ENCODE measurements at places on chromosomes 4 and X.

DNA sequence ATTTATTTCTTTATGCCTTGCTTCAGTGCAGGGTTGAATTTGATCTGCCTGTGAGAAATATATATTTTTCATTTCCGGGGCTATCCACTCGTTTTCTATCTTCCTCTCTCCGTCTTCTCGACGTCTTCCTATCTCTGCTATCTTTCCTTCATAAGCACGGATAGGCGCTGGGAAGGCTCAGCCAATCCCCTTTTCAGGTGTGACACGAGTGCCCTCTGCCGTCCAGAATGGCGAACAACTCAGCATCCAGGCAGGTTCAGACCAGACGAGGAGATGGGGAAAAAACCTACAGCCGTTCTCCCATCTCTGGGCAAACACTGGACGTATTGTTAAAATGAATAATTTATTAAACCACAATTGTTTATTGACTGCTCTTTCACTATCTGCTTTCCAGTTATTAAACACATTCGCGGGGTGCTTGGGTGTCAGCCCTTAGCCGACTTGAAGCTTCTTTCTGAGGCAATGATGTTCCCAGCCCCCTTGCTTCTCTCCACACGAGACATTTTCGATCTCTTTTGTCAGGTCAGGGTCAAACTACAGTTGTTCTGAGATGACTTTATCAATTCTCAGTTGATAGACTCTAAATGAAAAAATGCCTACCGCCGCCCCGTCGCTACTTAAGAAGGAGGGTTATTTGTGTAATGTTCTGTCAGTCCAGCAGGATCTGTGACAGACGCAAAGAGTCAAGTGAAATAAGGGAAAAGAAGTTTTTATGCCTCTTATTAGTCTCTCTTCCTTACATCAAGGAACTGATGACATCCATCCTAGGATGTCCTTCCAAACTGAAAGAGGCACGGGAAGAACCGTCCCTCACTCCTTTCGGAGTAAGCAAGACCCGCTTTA, 96.3 kb upstream of the NOCT start:
- DNase-seq, result peak; percentile 81

- DNase-seq, result no peak
These were observed 100.0 kb downstream of the HMX1 start for GRCh38 chr4:8771666-8772065.

DNA sequence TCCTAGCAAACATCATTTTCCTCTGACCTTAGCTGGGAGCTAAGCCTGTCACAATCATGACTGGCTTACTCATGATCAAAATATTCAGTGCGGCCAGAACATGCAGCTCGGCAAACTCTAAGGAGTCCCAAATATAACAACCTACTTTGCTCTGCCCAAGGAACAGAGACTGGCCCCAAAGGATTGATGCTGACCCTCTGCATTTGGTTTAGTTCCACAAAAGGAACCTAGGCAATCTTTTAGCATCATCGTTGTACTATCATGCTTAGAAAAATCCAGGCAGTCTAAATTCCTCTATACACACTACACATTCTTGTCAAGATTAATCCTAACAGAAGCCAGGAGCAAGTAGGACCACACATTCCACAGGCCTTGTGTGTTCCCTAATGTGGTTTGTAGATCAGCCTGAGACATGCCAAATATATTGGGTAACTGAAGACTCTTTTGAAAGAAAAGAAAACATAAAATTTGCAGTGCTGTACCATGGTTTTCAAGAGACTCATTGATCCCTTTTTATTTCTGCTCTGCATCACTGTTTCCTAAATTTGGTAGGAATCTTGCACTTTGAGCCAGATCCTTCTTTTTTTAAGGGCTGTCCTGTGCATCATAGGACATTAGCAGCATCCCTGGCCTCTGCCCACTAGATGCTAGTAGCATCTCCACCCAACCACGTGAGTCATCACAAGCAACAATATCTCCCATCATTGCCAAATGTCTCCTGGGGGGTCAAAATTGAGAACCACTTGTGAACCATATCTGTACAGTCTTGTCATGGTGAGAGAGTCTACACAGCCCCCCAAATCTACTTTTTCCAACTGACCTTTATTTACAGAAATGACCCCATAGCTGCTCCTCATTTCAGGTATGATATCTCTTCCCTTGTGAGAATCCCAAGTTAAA, 17.6 kb upstream of the CC2D2A start:
- peak; percentile 99 for DNase-seq

DNA sequence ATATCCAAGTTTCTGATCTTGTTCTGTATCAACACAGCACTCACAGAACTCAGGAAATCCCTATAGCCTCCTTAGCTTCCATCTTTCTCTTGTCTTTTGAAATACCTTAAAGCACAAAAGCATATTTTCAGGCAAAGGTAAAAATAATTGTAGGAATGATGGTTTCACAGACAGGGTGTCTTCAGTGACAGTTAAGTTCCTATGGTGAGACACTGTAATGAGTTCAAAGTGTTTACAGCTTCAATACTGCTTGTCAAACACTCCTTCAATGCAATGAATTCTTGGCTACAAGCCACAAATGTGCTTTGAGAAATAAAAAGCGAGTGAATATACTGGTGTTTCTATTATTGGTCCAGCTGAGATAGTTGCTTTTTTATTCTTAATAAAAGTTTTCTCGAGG, 466.0 kb downstream of the DMD start:
- DNase-seq, result no peak

DNA sequence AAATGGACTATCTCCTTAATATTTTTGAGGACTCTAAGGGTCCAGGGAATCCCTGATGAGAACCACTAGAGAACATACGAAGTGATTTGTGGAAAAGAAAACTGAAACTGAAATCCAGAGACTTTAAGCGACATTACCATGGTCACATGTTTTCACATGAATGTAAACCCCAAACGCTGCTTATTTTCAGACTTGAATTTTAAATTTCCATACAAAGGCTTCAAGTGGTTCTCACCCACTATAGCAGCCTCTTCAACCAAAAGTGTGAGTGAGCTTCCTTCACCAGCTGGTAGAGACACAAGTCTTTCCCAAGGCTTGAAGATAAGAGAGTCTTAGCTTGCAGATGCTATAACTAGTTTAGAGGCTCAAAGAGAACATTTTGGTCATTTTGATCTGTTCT, 232.7 kb downstream of the MGST2 start:
- DNase-seq, result no peak

DNA sequence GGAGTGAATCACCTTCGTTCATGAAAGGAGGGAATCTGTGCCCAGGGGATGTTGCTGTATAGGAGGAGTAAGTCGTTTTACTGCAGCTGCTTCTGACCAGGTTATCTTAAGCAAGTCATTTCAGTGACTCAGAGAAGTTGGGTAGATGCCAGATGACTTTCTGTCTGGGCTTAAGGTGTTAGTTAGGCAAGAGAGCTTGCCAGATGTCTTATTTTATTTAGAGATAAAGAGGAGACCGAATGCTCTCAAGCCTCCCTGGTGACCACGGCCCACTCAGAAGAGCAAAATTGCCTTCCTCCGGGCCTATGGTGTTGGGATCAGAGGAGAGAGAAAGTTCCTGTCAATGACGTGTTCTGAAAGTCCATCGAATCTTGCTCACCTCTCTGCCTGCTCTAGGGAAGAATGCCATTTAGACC, 16.3 kb upstream of the ZNF827 start:
- DNase-seq, result peak; percentile 89

DNA sequence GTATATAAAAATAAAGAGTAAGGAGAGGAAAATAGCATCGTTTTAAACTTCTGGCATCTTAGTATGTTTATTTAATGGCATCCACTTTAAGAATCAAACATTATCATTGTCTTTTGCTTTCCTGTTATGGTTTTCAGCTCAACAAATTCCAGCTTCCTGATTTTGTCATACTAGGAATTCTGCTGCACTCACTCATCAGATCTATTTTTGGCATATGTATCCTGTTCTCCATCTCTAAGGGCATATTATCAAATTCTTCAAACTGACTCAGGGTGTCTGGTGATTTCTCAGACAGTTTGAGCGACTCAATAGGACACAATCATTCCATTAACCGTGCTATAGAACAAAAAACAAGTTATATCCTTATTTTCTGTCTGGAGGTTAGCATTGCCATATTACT, 248.5 kb upstream of the DIAPH2 start:
- peak; percentile 84 for DNase-seq

DNA sequence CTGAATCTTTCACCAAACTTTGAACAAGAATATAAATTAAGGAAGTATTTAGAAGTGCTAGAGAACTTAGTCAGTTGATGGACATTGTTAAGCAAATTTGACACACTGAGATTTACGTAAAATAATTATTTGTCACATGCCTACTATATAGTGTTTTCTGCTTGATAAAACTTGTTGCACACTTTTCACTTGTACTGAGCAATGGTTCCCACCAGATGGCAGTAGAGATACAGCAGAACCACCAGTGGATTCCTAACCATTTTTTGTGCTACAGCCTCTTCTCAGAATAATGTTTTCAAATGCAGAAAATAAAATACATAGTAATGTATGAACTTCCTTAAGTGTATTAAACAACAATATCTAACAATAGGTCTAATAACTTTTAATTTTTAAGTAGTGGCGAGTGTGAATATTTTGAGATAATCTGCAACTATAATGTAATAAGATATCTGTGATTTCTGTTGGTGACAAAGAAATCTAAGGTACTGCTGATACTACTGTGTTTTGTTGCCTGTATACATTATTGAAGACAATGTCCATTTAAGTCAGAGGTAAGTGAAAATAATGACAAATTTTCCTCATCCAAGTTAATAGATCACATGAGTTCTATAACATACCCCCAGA, 81.2 kb downstream of the APOOL start:
- DNase-seq, result peak; percentile 12

GRCh38 chr4:64158648-64159326, 250.5 kb downstream of the TECRL start:
- peak; percentile 46 for DNase-seq

DNA sequence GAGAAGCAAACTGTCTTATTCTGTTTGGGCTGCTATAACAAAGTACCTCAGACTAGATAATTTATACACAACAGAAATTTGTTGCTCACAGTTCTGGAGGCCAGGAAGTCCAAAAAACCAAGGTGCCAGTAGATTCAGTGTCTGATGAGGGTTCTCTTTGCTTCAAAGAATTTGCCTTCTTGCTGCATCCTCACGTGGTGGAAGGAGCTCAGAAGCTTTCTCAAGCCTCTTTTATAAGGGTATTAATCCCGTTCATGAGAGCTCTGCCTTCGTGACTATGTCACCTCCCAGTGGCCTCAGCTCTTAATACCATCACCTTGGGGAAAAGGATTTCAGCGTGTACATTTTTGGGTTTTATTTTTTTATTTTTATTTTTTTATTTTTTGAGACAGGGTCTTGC, 20.1 kb downstream of the CA5B start:
- DNase-seq, result no peak

- no peak for DNase-seq
These were observed 876 bp downstream of the KLHL2 start for GRCh38 chr4:165208221-165208652.

DNA sequence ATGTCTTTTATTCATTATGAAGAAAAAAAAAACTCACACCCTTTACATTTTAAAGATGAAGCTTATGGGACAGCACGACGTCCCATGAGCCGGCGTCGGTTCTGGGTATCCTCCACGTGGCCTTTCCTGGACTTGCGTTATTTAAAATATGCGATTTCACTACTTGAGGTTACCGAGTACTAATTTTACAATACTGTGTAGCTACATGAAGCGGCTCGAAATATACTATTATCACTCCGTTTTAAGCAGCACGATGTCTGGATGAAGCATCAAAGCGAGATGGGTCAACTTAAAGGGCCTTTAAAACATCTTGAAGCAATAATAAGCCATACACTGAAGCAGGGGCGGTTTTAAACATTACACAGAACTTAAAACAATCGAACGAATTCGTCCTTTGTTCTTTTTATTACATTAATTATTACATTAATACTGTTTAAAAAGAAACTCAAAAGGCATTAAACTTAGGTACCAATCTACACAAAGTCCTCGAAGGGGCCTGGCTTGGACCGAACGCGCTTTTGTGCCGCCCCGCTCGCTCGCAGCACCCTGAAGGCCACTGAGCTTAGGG, 1.4 kb upstream of the KLF3 start:
- DNase-seq, result peak; percentile 39

- DNase-seq, result peak; percentile 28
These were observed 91.7 kb upstream of the KDR start for GRCh38 chr4:55216863-55217635.

- DNase-seq, result no peak
These were observed 12.0 kb downstream of the SPON2 start for GRCh38 chr4:1160351-1160750.

DNA sequence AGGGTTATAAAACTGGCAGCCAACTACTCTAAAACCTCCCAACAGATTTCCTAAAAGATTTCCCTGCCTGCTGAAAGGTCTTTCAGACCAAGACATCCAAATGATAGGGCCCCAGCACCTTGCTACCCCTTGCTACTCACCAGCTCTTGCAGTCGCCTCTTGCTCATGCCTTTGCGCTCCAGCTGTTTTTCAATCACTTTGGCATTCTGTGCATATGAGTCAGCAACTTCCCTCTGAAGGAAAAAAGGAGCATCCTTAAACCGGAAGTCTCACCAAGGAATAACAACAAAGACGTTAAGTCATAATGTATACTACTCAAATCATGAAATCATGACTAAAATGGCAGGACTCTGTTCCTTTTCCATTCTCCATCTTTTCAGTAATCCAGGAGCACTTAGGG, 24.0 kb downstream of the STEEP1 start:
- DNase-seq, result peak; percentile 70

DNA sequence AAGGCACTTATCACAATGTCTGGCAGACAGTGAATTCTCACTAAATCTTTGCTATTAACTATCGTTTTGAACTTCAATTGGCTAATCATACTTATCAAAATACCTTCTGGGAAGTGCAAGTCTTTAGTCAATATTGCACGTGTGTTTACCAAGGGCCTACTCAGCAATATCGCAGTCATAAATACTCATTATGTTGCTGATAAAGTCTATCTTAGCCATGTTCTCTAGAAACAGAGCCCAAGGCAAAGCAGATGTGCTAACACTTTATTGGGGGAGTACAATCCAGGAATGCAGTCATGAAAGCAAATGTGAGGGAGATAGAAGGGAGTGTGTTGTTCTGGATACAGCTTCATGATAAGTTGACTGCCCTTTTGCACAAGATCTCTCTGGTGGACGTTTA, 90.5 kb downstream of the FBXO8 start:
- DNase-seq, result no peak

DNA sequence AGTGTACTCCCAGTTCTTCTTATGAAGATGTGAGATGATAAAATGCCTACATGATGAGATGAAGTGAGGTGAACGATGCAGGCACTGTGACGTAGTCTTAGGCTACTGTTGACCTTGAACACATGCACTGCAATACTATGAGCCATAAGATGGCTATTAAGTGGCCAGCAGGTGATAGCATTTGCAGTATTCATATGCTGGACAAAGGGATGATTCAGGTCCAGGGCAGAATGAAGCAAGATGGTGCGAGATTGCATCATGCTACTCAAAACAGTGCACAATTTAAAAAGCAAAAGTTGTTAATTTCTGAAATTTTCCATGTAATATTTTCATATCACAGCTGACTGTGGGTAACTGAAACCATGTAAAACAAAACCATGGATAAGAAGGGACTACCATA, 781.4 kb downstream of the PCDH18 start:
- DNase-seq, result peak; percentile 11

DNA sequence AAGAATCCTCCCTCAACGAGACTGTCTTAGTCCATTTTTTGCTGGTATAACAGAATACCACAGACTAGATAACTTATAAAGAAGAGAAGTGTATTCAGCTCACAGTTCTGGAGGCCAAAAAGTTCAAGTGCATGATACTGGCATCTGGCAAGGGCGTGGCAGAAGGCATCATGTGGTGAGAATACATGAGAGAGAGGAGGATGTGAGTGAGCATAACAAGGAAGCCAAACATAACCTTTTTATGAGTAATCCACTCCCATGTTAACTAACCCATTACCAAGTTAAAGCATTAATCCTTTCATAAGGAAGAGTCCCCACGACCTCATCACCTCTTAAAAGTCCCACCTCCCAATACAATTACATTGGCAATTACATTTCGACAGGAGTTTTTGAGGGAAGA, 504.6 kb downstream of the IQCM start:
- DNase-seq, result no peak
